ENCODE measurements at places on chromosomes 7 and 10.

DNA sequence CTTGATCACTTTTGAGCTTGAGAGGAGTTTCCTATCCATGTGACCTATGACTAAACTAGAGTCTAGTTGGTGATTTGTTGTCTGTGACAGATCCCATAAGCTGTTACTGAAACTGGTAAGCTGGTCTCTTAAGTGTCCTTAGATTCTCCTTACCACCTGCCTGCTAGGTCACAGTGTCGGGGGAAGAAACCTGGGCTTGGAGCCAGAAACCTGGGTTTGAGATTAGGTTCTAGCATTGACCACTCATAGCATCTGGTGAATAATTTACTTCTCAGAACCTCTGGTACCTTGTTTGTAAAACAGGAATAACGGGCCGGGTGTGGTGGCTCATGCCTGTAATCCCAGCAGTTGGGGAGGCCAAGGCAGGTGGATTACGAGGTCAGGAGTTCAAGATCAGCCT lies 21.8 kb upstream of the ITPRID1 start:
- DNase-seq, result no peak

DNA sequence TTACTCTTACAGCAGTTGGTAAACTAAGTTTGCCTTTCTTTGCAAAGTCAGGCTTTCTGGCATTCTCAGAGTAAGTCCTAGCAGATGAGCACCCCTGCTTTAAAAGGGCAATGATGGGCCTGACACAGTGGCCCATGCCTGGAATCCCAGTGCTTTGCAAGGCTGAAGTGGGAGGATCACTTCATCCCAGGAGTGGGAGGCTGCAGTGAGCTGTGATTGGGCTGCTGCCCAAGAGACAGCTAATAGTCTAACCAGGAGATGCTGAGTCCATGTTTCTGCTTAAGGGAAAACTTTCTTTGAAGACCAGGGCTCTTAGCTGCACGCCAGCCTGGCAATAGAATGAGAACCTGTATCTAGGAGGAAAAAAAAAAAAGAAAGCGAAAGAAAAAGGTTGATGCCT lies 100.2 kb upstream of the MPP7 start:
- DNase-seq, result no peak

DNA sequence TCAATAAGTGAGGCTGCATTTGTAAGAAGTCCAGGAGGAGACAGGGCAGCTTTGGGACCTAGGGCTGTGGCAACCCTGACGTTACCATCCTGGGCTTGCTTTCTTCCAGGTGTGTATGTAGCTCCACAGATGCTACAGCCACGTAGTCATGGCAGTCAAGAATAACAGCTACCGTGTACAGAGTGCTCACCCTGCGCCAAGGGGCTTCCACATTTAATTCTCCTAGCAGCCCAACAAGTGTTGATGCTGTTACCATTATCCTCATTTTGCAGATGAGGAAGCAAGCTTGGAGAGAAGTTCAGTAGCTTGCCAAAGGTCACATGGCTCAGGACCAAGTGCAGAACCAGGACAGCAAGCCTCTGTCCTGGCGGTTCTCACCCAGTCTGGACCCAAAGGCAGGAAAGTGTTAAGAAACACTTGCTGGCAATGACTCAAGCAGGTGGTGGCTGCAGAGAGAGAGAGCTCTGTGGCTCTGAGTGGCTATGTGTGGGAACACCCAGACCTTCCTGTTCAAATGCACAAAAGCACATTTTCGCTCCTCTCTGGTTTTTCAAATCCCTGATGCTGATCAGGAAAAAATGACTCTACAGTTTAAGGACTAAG lies 89.8 kb downstream of the CREM start:
- DNase-seq, result no peak

DNA sequence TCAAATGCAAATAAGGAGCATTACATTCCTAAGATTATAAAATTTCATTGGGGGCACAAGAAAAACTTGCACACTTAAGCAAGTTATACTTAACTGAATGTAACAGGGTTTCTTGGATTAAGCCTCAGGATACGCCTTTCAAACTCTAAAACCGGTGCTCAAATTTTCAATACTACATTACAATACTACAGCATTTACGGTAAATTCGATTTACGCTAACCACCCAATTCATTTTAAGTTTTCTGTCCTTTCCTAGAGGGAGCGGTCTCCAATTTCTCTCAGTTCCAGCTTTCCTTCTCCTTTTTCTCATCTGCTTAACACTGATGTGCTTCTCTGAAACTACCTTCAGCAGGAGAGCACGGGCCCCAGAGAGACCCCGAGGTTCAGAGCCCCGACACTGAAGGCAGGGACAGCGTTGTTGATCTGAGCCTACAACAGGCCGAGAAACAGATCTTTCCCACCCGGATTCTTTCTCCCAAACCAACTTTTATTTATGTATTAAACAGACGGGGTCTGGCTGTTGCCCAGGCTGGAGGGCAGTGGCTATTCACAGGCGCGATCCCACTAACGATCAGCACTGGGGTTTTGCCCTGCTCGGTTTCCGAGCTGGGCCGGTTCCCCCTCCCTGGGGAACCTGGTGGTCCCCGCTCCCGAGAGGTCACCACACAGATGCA lies 798 bp downstream of the ZNF425 start:
- peak; percentile 8 for DNase-seq

DNA sequence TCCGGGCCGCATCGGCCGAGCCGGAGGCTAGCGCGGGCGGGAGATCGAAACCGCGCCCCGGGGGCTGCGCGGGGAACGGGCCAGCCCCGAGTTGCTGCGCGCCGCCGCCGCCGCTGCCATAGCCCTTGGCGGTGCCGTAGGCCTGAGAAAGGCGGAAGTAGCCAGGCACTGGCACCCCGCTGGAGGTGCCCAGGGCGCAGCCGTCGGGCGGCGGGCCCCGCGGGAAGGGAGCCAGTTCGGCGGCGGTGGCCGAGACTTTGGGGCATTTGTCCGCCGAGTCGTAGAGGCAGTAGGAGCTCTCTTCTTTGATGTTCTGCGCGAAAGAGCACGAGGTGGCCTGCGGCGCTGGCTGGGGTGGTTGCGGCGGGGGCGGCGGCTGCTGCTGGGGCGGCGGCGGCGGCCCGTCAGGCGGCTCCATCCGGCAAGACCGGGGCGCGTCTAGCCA lies 587 bp downstream of the HOXA10 start:
- no peak for DNase-seq

- no peak for DNase-seq
Observed at GRCh38 chr7:114659409-114660125, 245.0 kb downstream of the FOXP2 start.

DNA sequence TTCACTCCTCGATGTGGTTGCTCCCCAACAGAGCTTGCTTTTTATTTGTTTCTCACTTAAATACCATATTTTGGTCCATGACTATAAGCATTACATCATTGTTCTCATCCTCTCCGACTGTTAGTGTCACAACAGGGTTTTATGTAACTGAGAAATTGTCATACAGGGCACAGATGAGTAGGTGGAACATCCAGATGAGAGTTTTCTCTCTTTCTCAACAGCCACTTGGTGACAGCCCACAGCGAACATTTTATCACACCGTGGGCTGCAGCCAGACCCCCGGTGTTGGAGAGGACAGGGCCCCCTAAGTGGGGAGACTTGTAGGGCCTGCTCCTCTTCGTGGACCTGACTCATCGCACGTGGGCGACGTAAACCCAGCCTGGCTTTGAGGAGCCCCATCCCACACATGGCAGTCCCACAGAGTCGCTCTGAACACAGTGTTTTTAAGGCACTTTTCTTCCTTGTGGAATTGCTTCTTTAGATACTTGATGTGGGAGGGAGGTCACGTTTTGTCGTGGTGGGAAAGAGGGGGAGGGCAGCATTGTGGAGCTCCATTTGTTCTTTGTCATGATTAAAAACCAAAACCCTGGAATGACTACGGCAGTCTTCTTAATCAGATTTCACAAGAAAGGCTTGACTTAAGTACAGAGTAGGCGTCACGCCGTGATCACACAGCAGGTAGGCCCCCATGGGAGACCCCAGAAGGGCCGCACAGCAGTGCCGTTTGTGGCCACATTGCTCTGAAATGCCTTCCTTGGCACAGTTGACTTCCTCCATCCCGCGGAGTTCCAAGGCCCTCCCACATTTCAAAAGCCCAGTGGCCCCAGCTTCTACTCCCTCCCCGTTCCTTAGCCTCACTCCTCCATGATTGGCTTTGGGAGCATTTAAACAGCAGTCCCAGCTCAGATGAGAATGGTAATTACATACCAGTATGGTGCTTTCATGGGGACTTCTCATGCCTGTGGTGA lies 220.6 kb downstream of the CCDC3 start:
- no peak for DNase-seq

GRCh38 chr10:112229096-112229495 lies 45.5 kb upstream of the GPAM start:
- no peak for DNase-seq

DNA sequence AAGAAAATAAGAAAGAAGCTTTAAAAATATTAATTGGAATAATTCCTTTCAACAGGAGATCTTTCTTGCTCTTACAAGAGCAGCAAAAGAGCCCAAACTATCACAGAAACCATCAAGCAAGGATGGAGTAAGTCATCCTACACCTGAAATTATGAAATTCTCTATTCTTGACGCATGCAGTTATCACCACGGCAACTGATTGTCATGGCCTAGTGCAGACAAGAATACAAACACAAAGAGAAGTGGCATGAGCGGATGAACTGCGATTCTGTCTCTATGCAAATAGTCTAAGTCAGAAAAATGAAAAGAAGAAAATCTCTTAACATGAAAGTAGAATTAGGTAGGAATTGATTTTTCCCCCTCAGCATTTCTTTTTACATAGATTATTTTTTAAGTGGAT lies 54.8 kb upstream of the SLC35B4 start:
- DNase-seq, result no peak

- peak; percentile 21 for DNase-seq
Observed at GRCh38 chr7:158740013-158740656, 35.5 kb upstream of the NCAPG2 start.

DNA sequence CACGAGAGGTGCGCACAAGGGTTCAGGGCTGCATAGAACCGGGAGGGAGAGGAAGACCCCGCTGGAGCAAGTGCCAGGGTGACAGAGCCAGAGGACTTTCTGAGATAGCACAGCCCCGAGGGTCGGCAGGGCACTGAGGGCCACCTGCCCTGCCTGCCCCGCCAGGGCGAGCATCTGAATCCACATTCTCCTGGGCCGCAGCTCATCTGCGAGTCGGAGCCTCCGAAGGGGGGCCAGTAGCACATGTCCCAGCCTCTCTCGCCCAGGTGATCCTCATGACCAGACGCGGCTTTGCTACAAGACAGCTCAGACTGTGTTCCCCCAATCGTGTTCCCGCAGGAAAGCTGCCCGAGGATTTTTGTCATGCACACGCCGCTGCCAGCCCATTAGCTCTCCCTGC lies 71.2 kb downstream of the ADARB2 start:
- DNase-seq, result no peak

DNA sequence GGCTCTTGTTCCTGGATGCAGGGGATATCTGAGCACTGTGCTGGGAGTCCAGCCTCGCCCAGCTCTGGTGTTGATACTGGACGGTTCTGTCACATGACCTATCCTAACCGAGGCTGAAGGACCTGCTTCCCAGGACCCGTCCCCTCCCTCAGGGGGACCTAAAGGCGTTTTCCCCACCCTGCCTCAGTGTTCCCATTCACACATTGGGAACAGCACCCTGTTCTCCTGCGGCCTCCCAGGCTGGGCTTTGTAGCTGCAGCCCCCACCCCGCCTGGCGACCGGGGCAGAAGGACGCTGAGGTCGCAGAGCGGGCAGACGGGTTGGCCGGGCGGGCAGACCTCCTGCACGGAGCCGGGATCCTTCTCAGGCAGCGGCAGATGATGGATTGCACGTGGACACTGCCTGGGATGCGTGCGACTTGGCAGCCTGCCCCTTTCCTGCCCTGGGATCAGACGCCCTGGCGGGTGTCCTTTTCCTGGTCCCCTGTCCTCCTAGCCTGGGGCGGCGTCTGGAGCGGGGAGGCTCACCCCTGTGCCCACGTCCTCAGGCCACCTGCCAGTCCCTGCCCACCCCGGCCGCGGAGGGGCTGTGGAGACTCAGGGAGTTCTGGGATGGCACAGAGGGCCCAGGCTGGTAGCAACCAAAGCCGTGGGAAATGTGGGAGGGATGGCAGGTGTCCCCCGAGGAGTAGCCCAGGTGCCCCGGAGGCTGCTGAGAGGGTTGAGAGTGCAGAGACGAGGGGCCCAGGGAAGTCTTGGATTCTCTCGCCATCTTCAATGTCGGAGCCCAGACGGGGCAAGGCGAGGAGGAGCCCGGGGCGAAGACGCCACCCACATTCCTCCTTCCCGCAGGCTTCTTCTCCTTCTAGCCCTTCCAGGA lies 17.2 kb upstream of the PSMG3 start:
- DNase-seq, result no peak

Data from RWPE1 (cell line).